Daoy (cell line): ENCODE measurements at places on chromosomes 12 and 14.

GRCh38 chr12:53113136-53113705 lies 9.9 kb downstream of the SOAT2 start:
- DNase-seq = no peak

DNA sequence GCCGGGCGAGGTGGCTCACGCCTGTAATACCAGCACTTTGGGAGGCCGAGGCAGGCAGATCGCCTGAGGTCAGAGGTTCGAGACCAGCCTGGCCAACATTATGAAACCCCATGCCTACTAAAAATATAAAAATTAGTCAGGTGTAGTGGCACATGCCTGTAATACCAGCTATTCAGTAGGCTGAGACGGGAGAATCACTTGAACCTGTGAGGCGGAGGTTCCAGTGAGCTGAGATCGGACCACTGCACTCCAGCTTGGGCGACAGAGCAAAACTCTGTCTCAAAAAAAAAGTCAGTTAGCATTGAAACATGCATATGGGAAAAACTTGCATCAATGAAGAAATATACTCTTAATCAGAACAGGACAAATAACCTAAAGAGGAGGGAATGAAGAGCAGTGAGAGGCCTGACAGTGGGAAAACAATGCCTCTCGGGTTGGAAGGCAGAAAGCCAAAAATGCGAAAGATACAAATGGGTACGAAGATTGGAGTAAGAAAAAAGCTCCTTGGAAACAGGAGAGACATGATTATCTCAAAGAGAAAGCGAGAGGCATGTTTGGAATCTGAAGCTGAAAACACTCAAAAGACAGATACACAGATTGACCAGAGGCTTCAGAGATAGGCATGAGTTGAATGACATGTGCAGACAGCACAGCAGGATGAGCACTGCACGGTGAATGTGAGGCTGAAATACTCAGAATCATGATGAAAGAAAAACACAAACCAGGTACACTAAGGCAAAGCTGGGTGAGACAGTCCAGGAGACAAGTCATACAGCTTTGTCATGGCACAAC lies 30.6 kb downstream of the RESF1 start:
- no peak for DNase-seq

DNA sequence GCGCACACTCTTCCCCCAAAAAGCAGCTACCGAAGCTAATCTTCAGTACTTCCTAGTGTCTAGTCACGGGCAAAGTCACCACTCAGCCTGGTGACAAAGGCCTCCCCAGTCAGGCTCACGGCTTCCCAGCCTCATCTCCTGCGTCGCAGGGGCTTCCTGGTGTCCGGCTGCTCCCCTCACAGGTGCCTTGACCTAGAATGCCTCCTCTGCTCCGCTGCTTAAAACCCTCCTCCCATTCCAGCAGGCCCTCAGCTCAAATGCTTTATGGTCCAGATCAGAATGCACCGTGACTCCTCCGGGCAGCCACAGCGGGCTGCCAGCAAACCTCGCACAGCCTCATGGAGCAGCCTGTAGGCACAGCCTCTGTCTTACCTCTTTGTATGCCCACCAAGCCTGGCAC lies 53.1 kb downstream of the PRIMA1 start:
- DNase-seq = no peak

- no peak for DNase-seq
These were observed 23.4 kb downstream of the DDX47 start for GRCh38 chr12:12836571-12836970.

GRCh38 chr12:4080213-4080612 lies 193.3 kb upstream of the CCND2 start:
- no peak for DNase-seq

- no peak for DNase-seq
These were observed 121.8 kb downstream of the TBC1D30 start for GRCh38 chr12:64946132-64946829.

DNA sequence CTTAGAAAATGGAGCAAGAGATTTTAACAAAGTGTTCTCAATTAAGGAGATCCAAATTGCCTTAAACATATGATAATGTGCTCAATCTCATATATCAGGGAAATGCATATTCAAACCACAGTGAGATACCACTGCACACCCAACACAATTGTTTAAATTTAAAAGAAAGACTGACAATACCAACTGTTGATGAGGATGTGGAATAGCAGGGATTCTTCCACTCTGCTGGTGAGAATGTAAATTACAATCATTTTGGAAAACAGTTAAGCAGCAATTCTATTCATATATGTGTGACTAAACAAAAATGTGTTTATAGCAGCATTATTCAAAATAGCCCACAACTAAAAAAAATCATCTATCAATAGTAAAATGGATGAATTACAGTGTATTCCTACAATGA lies 144.2 kb downstream of the KICS2 start:
- no peak for DNase-seq

DNA sequence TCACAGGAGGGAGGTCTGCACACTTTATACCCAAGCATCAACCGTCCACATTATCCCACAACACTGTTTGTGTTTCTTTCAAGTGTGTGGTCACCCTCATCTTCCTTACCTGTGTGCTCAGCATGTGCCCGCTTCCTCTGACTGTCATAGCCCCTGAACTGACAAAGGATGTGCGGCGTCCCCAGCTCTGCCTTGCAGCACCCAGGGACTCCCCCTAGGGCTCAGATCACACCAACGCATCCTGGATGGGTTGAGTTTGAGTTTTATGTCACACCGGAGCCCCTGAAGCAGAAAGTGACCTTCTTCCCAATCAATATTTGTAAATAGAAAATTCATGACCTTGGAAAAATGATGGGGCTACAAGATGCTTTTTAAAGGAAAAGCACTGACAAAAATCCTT lies 770.7 kb upstream of the TMEM132C start:
- no peak for DNase-seq

GRCh38 chr14:25259470-25259869 lies 209.5 kb upstream of the STXBP6 start:
- no peak for DNase-seq

DNA sequence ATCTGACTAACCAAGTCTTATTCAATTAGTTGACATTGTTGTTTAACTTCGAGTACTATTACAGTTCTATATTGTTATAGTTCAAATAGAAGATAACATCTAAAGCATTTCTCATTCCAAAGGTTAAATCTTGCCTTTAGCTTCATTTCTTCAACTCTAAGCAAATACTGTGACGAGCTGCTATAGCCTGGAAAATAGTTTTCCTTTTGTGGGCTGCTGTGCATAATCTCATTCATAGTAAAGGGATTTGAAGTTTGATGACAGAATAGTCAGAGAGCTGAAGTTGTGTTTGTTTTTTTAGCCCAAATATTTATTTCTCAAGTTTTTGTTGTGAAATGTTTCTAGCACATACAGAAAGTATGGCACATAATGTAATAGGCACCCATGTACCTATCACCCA lies 13.4 kb downstream of the PSEN1 start:
- no peak for DNase-seq

DNA sequence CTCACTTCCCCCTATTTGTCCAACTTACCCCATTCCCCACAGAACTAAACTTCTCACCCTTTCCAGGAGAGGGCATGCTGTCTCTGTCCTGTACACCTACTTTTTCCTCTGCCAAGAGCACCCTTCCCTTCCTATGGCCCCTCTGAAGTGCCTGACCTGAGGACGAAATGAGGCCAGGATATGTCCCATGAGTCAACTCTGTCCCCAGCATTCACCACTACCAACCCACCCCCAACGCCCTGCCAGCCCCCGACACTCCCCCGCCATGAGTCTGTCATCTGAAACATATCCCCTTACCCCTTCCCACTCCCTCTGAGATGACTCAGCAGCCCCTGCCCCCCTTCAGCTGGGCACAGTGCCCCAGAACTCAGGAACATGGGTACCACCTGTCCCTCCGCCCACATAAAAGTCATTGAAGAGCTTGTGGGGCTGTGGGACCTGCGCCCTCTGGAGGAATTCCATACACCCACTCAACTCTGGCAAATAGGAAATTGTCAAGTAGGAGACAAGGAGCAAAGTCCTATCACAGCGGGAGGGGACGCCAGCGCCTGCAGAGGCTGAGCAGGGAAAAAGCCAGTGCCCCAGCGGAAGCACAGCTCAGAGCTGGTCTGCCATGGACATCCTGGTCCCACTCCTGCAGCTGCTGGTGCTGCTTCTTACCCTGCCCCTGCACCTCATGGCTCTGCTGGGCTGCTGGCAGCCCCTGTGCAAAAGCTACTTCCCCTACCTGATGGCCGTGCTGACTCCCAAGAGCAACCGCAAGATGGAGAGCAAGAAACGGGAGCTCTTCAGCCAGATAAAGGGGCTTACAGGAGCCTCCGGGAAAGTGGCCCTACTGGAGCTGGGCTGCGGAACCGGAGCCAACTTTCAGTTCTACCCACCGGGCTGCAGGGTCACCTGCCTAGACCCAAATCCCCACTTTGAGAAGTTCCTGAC lies 26.3 kb downstream of the ITGA7 start:
- DNase-seq = peak; percentile 84

GRCh38 chr14:25090716-25091454 lies 40.9 kb upstream of the STXBP6 start:
- peak; percentile 64 for DNase-seq

DNA sequence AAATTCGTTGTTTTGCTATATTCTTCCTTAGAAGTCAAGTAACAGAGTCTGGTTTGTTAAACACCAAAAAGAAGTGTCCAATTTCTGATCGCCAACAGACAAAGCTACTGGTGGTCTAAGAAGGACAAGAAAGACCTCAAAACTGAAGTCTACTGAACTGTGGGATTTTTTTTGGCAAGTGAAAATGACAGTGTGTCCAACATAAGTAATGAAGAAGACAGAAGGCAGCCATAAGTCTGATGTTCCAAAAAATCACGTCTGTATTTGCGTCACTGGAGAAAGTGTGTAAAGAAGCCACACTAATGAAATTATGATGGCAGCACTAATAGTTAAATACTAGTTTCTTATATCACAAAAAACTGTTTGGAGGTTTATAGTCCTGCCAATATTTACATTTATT lies 32.6 kb downstream of the WASHC3 start:
- DNase-seq = no peak

DNA sequence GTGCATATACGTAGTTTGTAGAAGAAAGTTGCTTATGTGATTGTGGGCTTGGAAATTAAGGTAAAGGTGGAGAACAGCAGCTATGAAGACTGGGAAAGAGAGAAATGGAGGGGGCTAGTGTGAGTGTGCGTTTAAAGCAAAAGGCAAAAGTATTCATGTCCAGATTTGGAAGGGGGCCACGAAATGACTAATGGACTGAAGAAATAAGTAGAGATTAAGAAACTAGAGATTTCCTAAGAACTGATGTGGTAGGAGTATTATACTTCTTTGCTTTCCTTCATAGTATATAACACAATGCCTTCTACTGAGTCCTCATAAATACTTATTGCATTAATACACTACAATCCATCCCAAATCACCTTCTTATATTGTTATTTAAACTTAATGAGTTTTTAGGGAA lies 298.6 kb upstream of the NOVA1 start:
- peak; percentile 18 for DNase-seq

DNA sequence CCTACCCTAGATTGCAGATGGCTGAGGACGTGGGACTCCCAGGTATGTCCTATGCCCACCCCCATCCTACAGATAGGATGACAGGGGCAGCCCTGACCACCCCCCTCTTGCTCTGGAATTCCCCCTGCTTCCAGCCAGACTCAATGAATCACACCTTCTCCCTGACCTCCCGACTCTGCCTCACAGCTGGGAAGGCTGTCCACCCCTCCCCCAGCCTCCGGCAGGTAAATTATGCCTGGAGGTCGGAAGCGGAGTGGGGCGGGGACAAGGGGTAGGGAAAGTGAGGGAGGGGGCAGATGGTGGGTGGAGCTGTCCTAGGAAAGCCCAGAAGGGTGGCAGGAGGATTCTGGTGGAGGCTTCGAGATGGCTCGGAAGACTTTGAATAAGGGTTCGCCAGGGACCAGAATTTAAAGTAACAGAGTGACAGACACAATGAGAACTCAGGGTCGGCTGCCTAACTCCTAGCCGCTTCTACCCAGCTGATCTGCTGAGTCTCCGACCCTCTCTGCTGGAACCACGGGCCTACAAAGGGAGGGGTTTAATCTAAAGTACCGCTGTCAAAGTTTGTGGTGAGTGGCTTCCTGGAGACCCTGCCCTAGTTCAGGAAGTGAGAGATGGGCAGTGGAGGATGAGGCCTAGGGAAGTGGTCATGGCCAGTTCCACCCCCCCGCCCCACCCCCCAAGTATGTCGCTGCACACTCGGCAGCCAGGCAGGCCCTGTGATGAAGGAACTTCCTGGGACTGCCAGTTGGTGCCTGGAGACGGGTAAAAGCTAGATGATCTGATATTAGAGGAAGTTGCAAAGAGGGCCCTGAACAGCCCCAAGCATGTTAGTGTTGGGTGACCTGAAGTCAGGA lies 4.2 kb downstream of the PLEKHG3 start:
- peak; percentile 84 for DNase-seq

- DNase-seq = peak; percentile 58
These were observed 844 bp downstream of the DPF3 start for GRCh38 chr14:72892879-72893635.

- DNase-seq = no peak
These were observed 78.2 kb upstream of the SLC24A4 start for GRCh38 chr14:92244805-92245204.

GRCh38 chr12:753611-754472 lies 1.5 kb downstream of the WNK1 start:
- peak; percentile 35 for DNase-seq

DNA sequence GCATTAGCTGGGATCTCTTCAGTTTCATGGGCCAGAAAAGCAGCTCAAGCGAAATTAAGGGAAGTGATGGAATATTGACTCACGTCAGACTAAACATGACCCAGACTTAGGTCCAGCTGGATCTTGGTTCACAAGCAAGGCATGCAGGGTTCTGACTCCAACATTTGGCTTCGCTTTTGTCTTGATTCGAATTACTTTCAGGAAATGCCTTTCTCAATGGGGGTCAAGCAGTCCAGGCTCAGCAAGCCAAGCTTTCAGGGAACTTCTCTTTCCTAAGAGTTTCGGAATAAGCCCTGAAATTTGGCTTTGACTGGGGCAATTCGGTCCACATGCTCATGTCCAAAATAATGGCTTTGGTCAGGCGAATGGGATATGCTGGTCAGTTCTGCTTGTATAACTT lies 678.7 kb upstream of the TMEM132C start:
- peak; percentile 84 for DNase-seq

- peak; percentile 25 for DNase-seq
These were observed 701 bp downstream of the SPRING1 start for GRCh38 chr12:116736962-116737773.
